ENCODE measurements at places on chromosomes 16 and 17. TPM values are rescaled to one million over a fixed set of nuclear protein-coding genes. Genes with fewer than 3 reads are reported as not detected.

HS3ST3B1 gene
- polyA plus RNA-seq: 0.47 TPM

DNA sequence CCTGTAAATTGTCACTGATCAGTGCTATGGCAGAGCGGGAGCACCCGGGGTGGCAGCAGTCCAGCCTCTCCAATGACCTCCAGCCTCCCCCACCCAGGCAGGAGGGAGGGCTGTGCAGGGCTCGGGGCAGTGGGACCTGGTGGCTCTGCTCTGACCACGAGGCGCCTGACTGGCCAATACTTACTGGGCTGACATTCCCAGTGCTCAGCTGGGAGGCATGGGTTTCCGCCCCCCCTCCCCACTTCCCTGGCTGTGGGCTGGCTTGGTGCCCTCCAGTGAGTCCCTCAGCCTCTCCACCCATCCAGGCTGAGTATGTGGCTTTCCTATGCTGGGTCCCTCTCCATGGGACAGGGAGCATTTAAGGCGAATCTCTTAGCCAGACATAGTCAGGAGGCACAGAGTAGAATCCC is 2.7 kb downstream of the SOCS3 start:
- H3K4me1 ChIP-seq: peaks cover 22% of the 10 kb centered on the region
- H3K27me3 ChIP-seq: no peaks in the 10 kb centered on the region
- peak overlapping the region; percentile 95 for H3K27ac ChIP-seq

DNA sequence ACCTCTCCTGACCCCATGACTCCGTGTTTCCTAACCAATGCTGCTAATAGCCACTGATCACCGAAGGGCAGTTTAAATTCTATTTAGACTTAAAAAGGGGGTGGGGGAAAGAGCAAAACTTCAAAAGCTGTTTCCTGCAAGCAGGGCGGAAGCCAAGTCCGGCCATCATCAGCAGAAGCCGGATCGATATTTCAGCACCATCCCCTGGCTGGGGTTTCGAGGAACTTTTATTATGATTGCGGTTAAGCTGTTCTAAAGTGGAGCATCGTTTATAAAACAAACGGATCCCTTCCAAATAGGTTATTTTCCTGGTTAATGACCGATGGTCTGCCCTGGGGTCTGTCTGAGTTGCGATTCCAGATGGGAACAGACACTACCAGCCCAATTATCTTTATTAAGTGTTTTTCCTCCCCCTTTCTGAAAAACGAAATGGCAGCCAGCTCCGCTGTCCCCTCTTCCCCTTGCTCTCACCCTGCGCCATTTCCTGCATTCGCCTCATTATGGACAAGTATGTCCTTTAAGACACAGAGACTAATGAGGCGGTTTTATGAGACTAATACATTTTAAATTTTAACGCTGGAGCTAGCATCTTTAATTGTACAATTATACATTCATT is 76.1 kb upstream of the IRX3 start:
- H3K27me3 ChIP-seq: peaks cover 7% of the 10 kb centered on the region
- H3K27ac ChIP-seq: no peak overlapping the region
- DNase-seq: no peak
- H3K4me3 ChIP-seq: no peak overlapping the region
- H3K4me1 ChIP-seq: no peaks in the 10 kb centered on the region

DHRS7C gene
- not detected for polyA plus RNA-seq

DNA sequence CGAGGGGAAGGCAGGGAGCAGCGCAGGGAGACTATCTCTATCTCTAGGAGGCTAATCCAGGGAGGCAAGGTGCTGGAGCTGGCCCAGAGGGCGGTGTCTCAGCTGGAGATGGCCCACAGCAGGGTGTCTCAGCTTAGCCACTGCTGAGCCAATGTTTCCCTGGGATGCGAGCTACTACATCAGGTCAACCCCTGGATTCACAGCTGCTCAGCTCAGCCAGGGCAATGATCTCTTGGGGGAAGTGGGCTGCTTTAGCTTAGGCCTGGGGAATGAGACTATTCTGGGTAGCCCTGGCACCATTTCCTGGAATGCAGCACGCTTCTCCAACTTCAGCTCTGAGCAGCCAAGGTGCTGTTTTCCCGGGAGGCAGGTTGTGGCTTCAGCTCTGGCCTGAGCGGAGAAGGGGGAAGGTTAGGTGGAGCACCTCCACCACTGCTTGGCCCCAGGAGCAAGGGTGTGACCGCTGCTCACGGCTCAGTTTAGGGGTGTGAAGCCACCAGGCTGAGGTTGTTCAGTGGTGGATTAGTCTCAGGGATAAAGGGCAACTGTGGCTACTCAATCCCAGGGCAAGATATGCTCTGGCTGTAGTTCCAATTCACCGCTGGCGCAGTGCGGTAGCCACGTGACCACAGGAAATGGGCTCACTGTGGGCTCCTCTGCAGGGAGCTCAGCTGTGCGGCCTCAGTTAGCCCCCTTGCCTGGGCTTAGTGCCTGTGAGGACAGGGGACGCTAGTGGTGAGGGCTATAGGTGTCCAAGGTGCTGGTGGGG is 5.2 kb upstream of the PRSS21 start:
- H3K4me3 ChIP-seq: no peak overlapping the region
- H3K4me1 ChIP-seq: no peaks in the 10 kb centered on the region
- H3K27ac ChIP-seq: no peak overlapping the region
- no peaks in the 10 kb centered on the region for H3K36me3 ChIP-seq
- H3K27me3 ChIP-seq: no peaks in the 10 kb centered on the region

DNA sequence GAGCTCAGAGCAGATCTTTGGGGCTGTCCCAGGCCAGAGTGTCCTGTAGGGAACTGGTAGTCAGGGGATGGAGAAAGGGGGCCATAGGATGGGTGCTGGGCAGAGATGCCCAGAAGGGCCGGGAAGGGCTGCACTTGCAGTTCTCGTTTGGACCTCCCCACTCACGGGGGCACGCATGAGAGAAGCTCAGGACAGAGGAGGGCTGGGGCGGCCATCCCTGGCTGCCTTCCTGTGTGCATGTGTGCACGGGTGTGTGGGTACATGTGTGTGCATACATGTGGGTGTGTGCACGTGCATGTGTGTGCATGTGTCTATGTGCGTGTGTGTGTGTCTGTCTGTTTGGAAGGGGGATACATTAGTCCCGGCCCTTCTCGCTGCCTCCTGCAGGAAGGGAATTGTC is 73.3 kb downstream of the COG7 start:
- no peaks in the 10 kb centered on the region for H3K4me1 ChIP-seq
- H3K4me3 ChIP-seq: no peak overlapping the region
- DNase-seq: no peak
- no peaks in the 10 kb centered on the region for H3K36me3 ChIP-seq
- H3K27ac ChIP-seq: no peak overlapping the region
- H3K27me3 ChIP-seq: no peaks in the 10 kb centered on the region

DNA sequence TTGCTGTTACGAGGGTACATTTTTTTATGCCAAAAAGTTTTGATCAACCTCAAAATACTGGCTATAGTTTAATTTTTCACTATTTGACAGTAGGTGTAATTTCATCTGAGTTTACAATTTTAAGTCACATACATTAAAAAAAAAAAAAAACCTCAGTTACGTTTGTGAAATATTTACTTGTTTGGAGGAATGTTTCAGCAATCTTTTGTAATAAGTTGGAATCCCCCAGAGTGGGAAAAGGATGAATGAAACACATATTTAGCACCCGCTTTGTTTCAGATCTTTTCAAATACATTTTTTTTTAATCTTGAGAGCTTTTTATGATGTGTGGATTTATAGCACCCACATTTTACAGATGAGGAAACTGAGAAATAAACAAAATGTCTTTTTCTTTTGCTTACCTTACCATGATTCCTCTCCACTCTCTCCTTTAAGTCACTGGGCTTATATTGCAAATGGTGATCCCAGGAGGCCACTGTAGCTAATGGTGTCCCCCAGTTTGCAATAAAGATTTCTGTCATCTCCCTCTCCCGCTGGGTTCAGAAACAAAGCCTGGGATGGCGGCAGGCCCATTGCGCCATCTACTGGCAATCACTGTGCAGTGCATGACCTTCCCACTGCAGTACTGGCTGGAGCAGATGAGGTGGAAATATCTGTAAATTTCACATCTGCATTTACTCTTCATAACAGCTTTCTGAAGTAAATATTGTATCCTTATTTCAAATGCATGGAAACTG is 27.7 kb downstream of the TBC1D3B start:
- DNase-seq: peak; percentile 41
- peaks cover 6% of the 10 kb centered on the region for H3K27me3 ChIP-seq

SLC16A13 gene
- polyA plus RNA-seq: 1.3 TPM

GRCh38 chr16:84358601-84359295 is 9.6 kb upstream of the ATP2C2 start:
- H3K4me3 ChIP-seq: no peak overlapping the region
- no peaks in the 10 kb centered on the region for H3K4me1 ChIP-seq
- no peaks in the 10 kb centered on the region for H3K36me3 ChIP-seq
- H3K27me3 ChIP-seq: no peaks in the 10 kb centered on the region

TMC5 gene
- polyA plus RNA-seq: not detected

DNA sequence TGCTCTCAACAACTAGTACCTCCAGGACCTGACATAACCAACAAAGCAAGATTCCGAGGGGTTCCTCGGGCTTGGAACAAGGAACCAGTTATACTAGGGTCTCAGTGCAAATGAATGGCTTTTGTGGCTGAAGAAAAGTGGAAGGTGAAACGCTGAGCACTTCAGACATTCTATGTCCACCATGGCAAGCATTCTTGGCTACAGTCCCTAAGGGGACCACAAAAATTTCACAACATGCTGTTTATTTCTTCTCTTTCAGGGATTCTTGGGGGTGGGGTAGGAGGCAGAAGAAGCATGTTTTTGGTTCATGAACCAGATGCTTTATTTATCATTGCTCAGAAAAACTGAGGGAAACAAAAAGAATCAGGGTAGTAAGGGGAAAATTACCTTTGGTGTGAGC is 479.9 kb upstream of the CDH11 start:
- no peaks in the 10 kb centered on the region for H3K4me1 ChIP-seq
- no peak overlapping the region for H3K27ac ChIP-seq
- H3K27me3 ChIP-seq: no peaks in the 10 kb centered on the region
- H3K36me3 ChIP-seq: no peaks in the 10 kb centered on the region
- DNase-seq: no peak

NPIPB2 gene
- 10.0 TPM for polyA plus RNA-seq

PLD6 gene
- polyA plus RNA-seq: 3.1 TPM

GRCh38 chr16:81641395-81642106 is 137.5 kb upstream of the PLCG2 start:
- H3K36me3 ChIP-seq: no peaks in the 10 kb centered on the region
- no peak overlapping the region for H3K4me3 ChIP-seq
- peaks cover 20% of the 10 kb centered on the region for H3K4me1 ChIP-seq
- H3K27ac ChIP-seq: no peak overlapping the region
- H3K27me3 ChIP-seq: no peaks in the 10 kb centered on the region

DNA sequence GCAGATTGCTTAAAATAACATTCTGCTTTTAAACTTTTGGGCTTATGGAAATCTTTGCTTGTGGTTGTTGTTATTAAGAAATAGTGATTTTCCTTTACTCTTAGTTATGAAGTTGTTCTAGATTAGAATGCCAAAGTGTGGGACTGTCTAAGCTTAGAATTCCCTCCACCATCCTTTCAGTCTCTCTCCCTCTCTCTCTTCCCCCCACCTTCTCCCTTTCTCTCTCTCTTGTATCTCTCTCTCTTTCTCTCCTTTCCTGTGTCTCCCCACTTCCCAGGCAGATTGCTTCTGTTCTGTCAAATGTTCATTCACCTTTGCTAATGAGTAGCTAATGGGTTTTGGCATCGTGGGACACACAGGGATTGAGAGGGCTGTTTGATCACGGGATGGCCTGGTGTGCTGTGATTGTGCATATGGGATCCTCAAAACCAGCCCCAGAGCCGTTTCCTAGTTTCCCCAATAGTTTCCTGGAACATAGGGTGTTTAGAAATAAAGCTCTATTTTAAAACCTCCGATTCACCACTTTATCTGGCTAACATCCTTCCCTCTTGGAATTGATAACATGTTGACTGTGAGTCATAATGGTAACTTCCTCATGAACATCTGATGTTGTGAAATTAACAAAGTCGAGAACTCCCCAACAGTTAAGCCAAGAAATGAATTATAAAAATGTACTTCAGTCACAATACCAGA is 502.6 kb downstream of the TMEM114 start:
- H3K4me1 ChIP-seq: no peaks in the 10 kb centered on the region
- DNase-seq: no peak
- H3K4me3 ChIP-seq: no peak overlapping the region
- no peaks in the 10 kb centered on the region for H3K27me3 ChIP-seq
- no peak overlapping the region for H3K27ac ChIP-seq

DNA sequence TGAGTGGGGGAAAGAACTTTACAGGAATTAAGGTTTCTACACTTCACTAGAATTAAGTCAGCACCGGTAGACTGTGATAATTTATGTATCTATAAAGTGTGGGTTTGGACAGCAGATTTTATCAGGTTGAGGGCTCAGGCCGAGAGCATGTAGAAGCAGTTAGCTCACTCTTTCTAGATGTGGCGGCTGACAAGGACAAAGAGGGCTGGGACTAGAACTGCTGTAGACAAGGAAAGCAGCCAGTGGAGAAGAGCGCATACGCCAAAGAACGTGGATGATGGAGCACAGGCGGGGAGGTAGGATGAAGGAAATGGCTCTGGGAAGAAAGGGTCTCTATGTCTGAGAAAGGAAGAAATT is 504 bp upstream of the GOSR1 start:
- DNase-seq: peak; percentile 10
- peaks cover 19% of the 10 kb centered on the region for H3K4me1 ChIP-seq
- no peak overlapping the region for H3K4me3 ChIP-seq
- no peaks in the 10 kb centered on the region for H3K36me3 ChIP-seq
- H3K27ac ChIP-seq: peak overlapping the region; percentile 92
- no peaks in the 10 kb centered on the region for H3K27me3 ChIP-seq

DNA sequence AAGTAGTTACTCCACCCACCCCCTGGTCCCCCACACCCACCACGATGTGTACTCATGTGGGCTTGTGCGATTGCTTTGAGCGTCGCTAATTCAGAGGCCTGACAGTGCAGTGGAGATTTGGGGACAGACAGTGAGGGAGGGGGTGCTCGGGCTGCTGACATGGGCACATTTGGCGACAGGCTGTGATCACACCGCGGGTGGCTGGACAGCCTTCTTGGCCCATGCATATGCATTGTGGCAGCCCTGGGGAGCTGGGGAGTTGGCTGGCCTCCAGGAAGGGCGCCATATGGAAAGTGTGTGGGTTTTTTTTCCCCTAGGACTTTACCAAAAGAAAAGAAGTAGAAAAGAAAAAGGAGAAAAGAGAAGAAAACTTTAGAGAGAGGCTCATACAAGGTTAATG is 275.5 kb upstream of the N4BP1 start:
- no peak for DNase-seq

GRCh38 chr17:7912927-7913524 is 3.1 kb downstream of the RNF227 start:
- no peak overlapping the region for H3K27ac ChIP-seq
- no peak overlapping the region for H3K4me3 ChIP-seq
- H3K27me3 ChIP-seq: no peaks in the 10 kb centered on the region
- H3K36me3 ChIP-seq: peaks cover 42% of the 10 kb centered on the region
- peak; percentile 68 for DNase-seq

DNA sequence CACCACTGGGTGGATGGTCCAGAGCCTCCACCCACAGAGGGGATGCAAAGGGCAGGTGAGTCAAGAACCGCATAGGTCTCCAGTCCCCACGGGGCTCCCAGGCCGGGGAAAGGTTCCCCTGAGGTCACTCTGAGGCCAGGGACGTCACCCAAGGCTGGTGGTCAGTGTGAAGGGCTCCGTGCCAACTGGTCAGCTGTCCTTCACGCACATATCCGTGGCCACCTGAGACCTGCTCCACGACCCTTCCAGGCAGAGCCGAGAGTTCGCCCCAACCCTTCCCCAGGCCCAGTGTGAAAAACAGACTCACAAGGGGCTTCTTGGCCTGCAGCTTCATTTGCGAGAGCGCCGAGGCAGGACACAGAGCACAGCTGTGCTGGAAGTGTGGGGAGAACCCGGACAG is 2.8 kb downstream of the TSR3 start:
- peaks cover 30% of the 10 kb centered on the region for H3K4me1 ChIP-seq
- H3K36me3 ChIP-seq: no peaks in the 10 kb centered on the region
- H3K4me3 ChIP-seq: no peak overlapping the region
- H3K27me3 ChIP-seq: no peaks in the 10 kb centered on the region

CCDC40 gene
- polyA plus RNA-seq: 11.6 TPM

Measured in adrenal gland (tissue), 19 donors.